ENCODE measurements at places on chromosomes 13 and 19.

DNA sequence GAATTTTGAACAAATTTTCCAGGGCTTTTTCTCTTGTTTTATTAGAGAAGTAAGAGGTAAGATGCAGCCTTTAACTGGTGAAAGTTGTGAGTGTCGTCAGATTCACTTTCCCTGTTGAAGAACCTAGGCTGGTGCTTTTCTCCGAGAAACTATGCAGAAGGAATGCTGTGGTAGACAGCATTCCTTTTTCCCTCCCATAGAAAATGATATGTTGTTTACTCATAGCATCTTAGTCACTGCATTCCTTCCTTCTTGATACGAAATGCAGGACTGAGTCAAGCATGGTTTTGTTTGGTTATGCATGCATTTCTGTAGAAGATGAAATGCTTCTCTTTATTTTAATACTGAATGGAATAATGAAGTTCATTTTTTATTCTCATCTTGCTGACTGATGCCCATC is 3.4 kb downstream of the ITGBL1 start:
- DNase-seq: no peak

GRCh38 chr19:13841086-13841961 is 35.6 kb upstream of the NANOS3 start:
- DNase-seq: no peak

- DNase-seq: no peak
Measured at GRCh38 chr13:113233101-113233500, 23.7 kb downstream of the CUL4A start.

DNA sequence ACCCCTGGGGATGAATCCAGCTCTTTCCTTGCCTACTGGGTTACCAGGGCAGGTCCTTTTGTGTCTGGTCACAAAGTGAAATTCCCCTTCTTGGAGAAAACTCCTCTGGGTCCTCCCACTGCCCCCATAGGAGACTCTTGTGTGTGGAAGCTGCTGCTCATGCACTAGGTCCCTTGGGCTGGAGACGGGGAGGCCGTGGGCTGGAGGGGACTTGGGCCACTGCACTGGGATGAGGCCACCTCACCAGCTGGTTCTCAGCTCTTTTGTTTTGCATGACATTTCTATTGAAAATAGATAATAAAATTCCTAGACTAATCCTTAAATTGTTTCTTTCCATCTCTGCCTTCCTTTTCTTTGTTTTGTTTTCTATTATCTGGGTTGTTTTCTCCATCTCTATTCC is 62.4 kb downstream of the TEX29 start:
- DNase-seq: no peak

DNA sequence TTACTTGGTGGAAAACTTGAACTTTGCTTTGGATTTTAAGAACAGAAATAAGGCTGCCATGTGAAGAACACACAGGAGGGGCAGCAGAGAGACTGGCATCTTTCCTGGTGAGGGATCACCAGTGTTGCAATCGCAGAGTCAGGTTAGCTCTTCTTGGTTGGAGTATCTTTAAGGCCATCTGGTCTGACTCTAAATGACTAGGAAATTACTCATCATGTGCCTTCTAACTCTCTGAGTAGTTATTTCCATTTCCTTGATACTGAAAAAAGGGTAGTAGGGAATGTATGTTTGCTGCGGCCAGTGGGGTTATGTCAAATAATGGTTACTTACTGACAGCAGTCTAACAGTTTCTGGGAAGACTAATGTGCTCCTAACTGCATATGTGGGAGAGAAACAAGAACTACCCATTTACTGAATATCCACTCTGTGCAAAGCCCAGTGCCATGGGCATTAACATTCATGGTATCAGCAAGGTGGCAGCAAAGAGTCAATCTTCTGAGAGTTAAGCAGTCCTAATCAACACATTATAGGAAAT is 122.1 kb downstream of the COG6 start:
- DNase-seq: no peak

DNA sequence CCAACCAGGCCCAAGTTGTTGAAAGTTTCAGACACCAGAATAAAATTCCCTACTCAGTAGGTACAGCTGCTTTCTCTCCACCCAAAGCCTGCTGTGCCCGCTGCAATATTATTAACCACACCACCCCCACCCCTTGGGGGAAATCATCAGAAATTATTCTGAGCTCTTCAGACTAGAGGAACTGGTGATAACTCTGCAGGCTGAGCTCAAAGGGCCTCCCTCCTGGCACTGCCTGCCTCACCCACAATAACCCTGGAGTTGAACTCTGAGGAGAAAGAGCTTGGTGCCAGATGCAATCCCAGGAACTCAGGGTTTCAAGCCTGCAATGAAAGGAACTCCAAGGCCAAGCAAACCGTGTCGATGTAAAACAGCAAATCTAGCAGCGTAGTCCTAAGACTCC is 381.7 kb upstream of the ZNF507 start:
- no peak for DNase-seq

Data from iPS DF 19.7 (cell line).